Inflammatory macrophage treated with lipopolysaccharide for 1 hour (primary cell): ENCODE measurements at places on chromosomes 2 and 18.

DNA sequence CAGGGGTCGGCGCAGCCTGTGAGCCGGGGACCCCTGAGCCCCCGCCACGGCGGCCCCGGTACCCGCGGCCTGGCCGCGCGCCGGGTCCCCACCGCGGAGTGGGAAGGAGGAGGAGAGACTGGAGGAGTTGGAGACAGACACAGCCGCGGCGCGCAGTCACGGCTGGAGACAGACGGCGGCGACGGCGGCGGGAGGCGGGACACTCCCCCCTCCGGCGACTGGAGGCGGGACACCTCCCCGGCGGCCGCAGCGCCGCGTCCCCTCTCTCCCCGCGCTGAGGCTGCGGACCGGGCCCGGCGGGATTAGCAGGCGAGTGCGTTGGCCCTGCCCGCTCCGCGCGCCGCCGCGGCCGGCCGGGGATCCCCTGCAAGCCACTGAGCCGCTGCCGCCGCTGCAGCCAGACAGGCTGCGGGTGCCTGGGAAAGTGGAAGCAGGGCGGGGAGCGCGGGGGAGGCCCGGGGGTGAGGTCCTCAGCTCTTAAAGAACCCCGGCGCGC is 1.0 kb upstream of the LDLRAD4 start:
- peak; percentile 37 for DNase-seq

GRCh38 chr2:234827096-234827860 is 124.5 kb upstream of the SH3BP4 start:
- no peak for DNase-seq

DNA sequence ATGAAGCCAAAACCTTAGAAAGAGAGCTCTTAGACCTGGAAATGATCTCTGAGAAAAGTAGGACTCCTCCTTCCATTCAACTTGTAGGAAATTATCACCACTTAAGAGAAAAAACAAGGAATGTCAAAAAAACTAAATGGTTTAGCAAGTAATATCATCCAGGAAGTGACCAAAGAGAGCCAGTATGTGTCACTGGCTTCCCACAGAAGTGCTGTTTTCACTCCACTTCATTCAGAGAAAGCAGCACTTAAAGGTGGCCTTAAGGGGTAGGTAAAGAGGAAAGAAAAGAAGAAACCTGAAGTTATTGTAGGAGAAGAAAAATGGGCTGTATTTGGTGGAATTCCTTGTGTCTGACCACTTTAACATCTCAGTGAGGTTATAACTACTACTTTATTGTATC is 414.4 kb upstream of the ETAA1 start:
- no peak for DNase-seq

- no peak for DNase-seq
Measured at GRCh38 chr18:55489034-55489986, 98.7 kb downstream of the TCF4 start.

- DNase-seq, result no peak
Measured at GRCh38 chr2:88856409-88857135, 165.1 kb downstream of the RPIA start.

- no peak for DNase-seq
Measured at GRCh38 chr18:31493941-31494340, 4.0 kb upstream of the DSG2 start.

DNA sequence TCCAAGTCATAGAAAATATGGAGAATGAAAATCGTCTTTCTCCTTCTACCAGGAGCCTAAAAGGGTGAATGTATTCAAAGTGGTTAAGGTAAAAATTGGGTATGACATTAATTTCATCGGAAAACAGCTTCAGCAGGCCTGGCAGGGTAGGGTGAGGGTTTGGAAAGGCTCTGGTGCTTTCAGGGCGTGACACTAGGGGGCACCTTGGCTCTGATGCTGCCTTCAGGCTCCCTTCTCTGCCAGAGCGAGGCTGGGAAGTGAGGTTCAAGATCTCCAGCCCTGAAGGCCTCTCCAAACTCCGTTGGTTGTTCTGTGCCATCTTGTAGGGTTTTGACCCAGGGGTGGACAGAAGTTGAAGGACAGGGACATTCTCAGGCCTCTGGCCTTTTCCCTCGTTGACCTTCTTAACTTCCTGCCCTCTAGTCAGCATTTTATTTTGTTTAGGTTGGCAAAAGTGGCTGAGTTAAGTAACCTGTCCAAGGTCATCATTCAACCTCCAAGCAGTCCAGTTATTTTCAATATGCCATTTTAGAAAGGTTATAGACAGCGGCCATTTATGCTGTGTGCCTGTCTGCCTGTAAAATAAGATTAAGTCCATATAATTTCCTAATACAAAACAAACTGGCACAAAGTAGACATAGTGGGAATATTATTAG is 40.3 kb downstream of the EML6 start:
- DNase-seq, result no peak

DNA sequence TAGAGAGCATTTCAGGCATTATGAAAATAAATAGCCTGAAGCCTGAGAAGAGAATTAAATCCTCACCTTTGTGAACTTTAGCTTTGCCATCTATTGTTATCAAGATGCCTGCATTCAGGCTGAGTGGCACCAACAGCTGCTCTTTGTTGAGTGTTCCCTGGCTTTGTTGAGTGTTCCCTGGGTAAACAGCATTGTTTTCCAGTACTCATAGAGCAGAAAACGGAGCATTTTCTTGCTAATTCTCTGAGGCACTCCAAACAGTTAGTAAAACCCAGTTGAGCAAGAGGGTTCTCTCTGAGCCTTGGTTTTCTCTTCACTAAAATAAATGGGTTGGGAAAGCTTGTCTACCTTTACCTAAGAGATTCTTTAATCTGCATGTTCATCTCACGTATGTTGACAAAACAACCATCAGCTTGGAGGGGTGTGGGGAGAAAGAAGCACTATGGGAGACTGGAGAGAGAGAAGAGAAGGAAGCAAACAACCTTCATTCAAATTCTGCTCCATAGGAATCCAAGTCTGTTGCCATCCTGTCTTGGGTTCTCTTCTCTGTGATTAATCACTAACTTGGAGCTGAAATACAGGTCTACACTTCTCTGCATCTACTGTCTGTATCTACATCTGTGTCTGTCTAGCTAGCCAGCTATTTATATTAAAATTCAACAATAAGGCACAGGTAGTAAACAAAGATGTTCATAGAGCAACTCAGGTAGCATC is 567.0 kb upstream of the SOX11 start:
- no peak for DNase-seq

GRCh38 chr18:59061914-59062642 is 77.6 kb upstream of the SEC11C start:
- no peak for DNase-seq

DNA sequence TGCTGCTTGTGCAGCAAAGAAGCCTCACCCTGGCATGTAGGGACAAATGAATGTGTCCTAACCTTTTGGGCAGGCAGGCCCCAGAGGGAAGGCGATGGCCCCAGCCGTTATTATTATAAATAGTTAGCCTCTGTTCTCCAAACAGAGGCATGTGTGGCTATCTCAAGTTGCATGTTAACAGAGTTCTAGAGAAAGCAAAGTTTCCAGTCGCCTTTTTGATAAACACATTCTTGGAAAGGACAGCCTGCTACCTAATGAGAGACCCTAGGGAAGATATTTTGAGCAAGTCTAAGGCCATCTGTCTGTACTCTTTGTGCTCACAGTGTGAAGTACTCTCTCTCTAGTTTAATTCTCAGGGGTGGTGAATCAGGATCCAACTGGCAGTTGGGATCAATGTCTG is 97.4 kb upstream of the FHL2 start:
- no peak for DNase-seq

DNA sequence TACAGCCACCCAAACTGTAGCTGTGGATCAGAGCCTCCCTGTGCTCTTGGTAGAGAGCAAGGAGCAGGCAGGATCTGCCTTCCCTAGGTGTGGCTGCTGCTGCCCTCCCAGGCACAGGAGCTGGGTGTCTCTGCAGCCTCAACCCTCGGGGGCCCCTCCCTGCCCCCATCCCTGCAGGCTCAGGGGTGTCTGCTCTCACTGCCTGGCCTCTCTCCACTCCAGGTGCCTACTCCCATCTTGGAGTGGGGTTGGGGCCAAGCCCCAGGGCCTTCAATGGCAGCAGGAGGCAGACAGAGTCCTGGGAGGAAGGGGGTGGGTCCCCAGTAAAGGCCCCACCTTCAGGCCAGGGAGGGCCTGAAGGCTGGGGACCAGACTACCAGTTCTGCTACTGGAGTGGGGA is 189.7 kb upstream of the OSR1 start:
- DNase-seq, result no peak

- DNase-seq, result no peak
Measured at GRCh38 chr2:7237466-7237865, 320.3 kb downstream of the RNF144A start.

DNA sequence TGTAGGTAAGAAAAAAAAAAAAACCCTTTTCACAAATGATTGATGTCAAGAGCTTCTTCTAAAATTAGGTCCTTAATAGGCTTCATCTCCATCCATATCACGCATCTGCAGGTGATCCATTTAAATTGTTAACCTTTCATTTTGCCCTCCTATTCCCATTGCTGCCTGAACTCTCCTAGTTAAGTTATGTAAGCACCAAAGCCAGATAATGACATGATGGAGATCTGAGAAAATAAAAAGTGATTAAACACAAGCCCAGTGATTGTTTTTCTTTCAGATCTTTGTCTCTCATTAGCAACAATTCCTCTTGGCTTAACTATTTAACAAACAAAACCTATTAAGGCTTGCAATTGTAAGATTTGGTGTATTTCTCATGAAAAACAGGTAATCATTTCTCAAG is 20.0 kb downstream of the LANCL1 start:
- DNase-seq, result no peak

GRCh38 chr2:218898109-218898878 is 17.6 kb downstream of the WNT10A start:
- peak; percentile 83 for DNase-seq

DNA sequence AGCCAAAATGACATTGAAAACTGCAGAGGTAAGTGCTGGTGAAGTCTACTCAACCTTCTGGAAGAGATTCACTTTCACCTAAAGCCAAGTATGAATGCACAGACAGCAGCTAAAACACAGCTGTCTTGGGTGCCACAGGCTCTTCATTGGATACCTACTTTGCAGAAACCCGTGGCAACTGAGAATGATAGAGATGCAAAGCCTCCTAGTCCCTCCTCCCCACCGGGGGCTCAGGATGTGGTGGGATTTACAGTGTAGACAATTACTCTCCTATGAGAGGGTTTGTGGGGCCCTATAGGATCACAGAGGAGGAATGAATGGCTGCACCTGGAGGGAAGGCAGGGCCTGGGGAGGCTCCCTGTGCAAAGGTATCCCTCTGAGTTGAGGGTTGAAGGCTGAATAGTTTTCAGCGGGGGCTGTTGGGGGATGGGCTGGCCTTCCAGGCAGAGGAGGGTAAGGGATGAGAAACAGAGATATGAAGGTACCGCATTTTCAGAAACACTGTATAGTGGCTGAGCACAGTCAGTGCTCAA is 131.6 kb downstream of the RNF144A start:
- no peak for DNase-seq

- DNase-seq, result peak; percentile 75
Measured at GRCh38 chr2:109637749-109638570, 23.8 kb downstream of the SOWAHC start.

- no peak for DNase-seq
Measured at GRCh38 chr2:31202833-31203232, 14.5 kb downstream of the CAPN14 start.

DNA sequence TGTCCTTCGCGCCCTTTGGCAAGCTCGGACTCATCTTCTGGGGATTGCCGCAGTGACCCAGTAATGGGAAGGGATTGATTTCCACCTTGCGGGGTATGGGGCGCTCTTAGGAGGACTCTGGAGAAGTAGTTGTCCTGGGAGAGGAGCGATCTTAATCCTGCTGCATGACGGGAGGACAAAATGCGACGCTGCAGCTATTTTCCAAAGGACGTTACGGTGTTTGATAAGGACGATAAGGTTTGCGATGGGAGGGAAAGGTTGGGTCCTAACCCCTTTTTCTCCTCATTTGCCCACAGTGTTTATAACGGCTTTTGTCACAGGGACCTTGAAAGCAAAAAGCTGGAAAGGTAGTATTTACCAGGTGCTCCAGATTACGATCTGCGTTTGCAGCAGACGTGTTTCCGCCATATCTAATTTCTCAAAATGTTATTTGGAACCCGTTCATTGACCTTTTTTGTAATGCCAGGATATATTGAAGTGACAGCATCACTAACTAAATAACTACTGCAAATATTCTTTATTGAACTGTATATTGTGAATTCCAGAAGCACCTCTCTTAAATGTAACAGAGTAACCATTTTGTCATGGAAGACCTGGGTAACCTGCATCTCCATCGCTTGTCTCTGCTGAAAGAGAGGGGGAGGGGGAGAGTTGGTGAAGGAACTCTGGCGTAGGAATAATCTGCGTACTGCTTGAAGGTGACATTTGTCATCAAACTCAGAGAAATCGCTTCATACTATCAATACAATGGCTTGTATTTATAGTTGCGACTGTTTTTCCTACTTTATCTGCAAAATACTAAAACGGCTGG is 590 bp downstream of the MDH1 start:
- no peak for DNase-seq

DNA sequence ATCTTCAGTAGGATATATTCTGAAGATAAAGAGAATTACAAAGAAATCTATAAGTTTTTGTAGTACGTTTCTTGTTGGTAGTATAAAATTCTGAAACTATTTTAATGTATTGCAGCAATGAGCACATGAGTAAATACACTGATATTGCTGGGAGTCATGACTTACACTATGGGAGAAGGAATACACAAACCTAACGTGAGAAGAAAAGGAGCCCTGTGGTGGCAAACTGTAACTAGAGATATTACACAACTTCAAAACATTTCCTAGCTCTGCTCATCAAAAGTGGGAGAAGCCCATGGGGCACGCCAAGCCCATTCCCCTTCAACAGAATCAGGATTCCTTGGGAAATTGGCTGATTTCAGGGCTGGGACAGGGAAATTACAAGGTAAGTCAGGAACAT is 20.5 kb downstream of the SPIRE1 start:
- no peak for DNase-seq

- no peak for DNase-seq
Measured at GRCh38 chr2:16660114-16660513, 5.5 kb downstream of the CYRIA start.

GRCh38 chr2:97965116-97965515 is 30.6 kb downstream of the TMEM131 start:
- no peak for DNase-seq

DNA sequence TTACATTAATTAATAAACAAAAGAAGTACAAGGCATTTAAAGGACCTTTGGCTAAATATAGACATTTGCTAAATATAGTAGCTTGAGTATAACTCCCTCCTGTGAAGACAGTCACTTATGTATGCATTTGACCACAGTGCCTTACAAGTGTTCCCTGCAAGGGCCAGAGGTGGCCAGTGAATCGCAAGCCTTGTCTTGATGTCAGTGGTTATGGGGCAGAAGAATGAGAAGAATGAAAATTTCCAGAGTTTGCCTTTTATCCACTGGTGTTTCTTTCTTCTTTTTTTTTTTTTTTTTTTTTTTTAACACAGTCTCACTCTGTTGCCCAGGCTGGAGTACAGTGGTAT is 1.8 kb downstream of the LRRFIP1 start:
- DNase-seq, result no peak
